ENCODE measurements at places on chromosomes 12 and 14. TPM values are rescaled to one million over a fixed set of nuclear protein-coding genes. Genes with fewer than 3 reads are reported as not detected.

Gene PLA2G1B
- total RNA-seq, result not detected

GRCh38 chr12:94198469-94198868 is 50.1 kb downstream of the PLXNC1 start:
- no peaks in the 10 kb centered on the region for H3K36me3 ChIP-seq
- no peak overlapping the region for H3K27ac ChIP-seq
- DNase-seq, result no peak
- no peaks in the 10 kb centered on the region for H3K27me3 ChIP-seq
- no peaks in the 10 kb centered on the region for H3K4me1 ChIP-seq

DNA sequence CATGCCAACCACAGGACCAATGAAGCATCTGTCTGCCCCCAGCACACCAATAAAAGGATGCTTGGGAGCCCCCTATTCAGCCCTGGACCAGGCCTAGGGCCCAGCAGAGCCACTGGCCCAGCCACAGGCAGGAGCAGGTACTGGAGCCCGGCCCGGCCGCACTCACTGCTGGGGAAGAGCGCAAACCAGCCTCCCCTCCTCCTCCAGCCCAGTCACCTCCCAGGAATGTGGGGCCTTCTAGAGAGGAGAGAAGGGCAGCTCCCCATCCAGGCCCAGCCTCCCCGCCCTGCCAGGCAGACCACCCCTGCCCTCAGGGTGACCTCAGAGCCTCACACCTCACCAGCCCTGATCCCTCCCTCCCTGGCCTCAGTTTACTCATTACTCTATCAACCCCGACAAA is 56.2 kb downstream of the CCNK start:
- no peaks in the 10 kb centered on the region for H3K36me3 ChIP-seq
- H3K27me3 ChIP-seq, result no peaks in the 10 kb centered on the region
- peak; percentile 78 for DNase-seq
- H3K4me1 ChIP-seq, result peaks cover 15% of the 10 kb centered on the region
- no peak overlapping the region for H3K4me3 ChIP-seq

DNA sequence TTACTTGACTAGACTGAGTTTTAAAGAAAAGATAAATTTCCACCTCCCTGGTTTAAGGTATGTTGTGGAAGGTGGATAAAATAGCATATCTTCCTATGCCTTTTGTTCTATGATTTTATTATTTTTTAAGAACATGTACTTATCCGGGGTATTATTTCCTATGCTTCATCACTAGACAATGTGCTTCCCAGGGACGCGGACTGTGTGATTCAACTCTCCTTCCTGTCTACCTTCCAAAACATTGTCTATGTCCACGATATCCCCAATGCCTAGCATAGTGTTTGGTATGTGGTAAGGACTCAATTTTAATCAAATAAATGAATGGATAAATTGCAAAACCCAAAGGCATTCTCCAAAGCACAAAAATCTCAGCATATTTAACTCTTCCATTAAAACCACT is 8.3 kb upstream of the CCND2 start:
- no peaks in the 10 kb centered on the region for H3K4me1 ChIP-seq
- no peak for DNase-seq
- H3K27me3 ChIP-seq, result peaks cover 43% of the 10 kb centered on the region
- H3K27ac ChIP-seq, result no peak overlapping the region
- no peak overlapping the region for H3K4me3 ChIP-seq

Gene CISTR
- not detected for total RNA-seq

GRCh38 chr14:77301103-77301502 is 19.6 kb downstream of the POMT2 start:
- H3K4me3 ChIP-seq, result no peak overlapping the region
- no peaks in the 10 kb centered on the region for H3K36me3 ChIP-seq
- no peaks in the 10 kb centered on the region for H3K27me3 ChIP-seq
- no peak overlapping the region for H3K27ac ChIP-seq
